Sigmoid colon (tissue), 7 donors: ENCODE measurements at places on chromosomes 1 and 21. TPM values are rescaled to one million over a fixed set of nuclear protein-coding genes. Genes with fewer than 3 reads are reported as not detected.

OR6K3 gene
- not detected for total RNA-seq

CA14 gene
- 1.4 TPM for total RNA-seq

NBPF1 gene
- 32.9 TPM for total RNA-seq

RAD54L gene
- total RNA-seq, result not detected

GCSAML gene
- total RNA-seq, result 0.16 TPM

RAVER2 gene
- 12.7 TPM for total RNA-seq

CFHR4 gene
- total RNA-seq, result not detected

- DNase-seq, result no peak
Measured at GRCh38 chr1:81142099-81142826, 658.5 kb upstream of the ADGRL2 start.

DNA sequence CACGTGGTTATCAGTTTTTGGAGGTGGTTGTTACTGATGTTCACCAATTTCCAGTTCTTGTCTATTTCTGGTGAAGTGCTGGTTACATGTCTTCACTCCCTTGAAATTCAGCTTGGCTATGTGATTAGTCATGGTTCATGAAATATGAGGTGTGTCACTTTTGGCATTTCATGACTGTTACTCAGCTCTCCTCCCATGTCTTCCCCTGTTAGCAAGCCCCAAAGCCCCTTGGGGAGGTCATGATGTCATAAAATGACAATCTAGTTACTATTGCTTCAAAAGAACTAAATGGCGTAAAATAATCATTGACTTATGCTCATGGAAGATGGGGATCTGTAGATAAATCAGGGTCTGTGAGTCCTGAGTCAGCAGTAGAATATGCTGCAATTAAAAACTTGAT is 425.1 kb downstream of the SETD4 start:
- no peak for DNase-seq

GRCh38 chr1:197413564-197413963 is 145.5 kb downstream of the CRB1 start:
- DNase-seq, result no peak

DNA sequence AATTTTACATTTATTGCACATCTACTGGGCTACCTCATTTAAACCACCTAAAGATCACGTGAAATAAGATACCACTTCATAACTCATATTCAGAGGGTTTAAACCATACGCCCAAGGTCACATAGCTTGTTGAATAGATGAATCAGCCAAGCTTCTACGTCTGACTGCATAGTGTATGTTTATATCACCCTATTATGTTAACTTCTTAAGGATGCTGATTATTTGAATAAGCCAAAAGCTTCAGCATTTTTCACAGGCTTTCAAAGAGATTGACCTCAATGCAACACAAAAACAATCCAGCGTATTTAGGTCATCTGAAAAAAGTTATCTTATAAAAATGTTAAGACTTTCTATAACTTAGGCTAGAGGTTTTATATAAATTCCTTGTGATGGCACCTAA is 373.8 kb downstream of the TGFB2 start:
- no peak for DNase-seq

DNA sequence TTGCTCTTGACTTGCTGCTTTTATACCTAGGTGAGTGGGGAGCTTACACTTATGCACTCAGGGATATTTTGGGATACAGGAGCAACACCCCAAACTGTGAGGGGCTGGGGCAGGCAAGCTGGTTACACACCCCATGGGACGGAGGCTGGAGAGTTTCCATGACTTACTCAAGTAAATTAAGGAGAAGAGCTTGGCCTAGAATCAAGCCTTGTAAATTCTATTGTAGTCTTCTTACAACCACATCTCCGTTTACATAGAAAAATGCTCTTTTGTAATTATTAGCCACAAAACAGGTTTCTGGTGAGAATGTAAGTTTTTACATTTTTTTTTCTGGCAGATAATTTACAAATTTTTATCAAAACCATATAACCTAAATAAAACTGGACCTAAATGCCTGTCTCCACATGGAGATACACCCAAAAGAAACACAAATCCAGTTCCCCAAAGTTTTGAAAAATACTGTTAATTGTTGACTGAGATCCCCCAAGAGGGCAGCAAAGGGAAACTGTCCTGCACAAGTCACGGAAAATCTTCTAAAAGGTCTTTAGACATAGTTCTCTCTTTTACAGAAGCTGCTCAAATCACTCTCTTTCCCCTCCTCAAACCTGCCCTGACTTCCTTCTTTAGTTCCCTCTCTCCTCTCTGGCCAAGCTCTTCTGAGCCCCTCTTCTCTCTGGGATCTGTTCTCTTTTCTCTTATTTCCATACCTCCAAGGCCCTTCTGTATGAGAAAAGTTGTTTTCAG is 134.0 kb downstream of the HIVEP3 start:
- no peak for DNase-seq

GRCh38 chr1:192535916-192536664 is 39.5 kb upstream of the RGS1 start:
- DNase-seq, result no peak

DNA sequence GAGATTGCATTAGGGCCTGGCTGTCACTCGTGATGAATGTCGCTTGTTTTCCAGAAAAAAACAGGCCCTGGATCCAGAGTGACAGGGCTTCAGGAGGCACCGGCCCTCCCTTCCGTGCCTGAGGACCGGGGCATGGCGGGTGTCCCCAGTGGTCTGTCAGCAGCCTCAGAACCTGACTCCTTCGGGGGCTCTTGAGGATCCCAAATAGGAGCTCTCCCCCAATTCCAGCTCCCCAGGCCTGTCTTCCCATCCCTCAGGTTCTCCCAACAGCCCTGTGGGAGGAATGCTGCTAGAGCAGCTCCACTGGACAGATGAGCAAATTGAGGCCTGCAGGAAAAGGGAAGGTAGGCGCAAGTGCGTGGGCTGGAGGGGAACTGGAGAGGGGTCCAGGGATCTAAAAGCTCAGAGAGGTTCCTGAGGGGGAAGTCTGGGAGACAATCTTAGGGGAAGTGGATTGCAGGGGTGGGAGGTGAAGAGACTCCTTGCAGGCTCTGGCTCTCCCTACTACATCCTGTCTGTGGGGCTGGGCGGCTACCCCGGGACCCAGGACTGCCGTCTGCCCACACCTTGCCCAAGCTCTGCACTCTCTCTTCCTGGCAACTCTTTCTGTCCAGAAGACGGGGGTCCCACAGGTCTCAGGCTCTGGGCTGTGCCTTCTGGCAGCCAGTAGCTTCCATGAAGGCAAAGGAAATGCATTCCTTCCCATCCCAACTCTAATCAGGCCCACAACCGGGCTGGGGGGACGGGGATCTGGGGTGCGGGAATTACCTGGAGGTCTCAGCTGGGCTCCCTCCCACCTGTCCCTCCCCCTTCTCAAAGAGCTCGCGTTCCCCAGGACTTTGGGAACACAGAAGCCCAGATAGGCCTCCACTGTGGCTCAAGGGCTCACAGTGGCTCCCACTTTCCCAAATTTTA is 105.7 kb upstream of the CASZ1 start:
- DNase-seq, result no peak

DNA sequence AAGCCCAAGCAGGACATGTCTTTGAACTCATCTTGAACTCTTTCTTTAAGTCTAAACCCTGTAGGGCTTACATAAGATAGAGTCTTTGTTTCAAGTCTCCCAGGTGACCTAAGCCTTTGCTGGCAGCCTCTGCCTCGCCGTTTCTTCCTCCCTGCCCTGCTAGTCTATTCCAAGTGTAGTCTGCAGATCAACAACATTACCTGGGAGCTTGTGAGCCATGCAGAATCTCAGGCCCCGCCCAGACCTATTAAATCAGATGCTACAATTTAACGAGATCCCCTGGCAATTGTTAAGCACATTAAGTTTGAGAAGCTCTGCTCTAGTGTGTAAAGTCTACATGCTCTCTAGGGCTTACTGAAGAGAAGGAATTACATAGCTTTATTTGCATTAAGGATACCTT is 271.6 kb downstream of the PBX1 start:
- no peak for DNase-seq

DNA sequence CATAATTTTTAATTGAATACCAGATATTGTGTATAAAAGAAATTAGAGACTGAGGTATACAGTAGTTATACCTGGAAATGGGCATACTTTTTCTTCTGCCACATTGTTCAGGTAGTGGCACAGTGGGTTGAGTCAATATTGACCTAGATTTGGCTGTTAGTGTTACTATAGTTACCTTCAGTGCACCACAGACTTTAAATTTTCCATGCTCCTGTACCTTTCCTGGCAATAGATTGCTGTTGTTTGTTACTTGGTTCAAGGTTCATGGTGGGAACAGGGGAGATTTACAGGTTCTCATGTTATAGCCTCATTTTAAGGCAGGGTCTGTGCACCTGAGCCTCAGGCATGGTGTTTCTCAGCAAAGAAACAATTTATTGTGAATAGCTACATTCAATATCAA is 218.7 kb downstream of the LBR start:
- no peak for DNase-seq

- no peak for DNase-seq
Measured at GRCh38 chr1:22296701-22297591, 154.0 kb upstream of the WNT4 start.
